Activated CD4-positive, alpha-beta T cell treated with anti-CD3 and anti-CD28 coated beads for 48 hours (primary cell): ENCODE measurements at places on chromosomes 16 and 17.

DNA sequence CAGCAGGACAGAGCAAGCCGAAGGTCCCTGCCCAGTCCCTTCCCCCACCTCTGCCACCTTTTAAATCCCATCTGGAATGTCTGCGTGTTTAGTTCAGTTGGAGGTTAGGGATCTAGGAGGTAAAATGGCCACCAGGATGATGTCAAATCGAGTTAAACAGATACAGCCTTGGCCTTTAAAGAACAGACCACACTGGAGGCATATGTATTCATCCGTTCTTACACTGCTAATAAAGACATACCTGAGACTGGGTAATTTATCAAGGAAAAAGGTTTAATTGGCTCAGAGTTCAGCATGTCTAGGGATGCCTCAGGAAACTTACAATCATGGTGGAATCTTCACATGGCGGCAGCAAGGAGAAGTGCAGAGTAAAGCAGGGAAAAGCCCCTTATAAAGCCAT is 167.8 kb upstream of the CACNG5 start:
- no peak for DNase-seq

DNA sequence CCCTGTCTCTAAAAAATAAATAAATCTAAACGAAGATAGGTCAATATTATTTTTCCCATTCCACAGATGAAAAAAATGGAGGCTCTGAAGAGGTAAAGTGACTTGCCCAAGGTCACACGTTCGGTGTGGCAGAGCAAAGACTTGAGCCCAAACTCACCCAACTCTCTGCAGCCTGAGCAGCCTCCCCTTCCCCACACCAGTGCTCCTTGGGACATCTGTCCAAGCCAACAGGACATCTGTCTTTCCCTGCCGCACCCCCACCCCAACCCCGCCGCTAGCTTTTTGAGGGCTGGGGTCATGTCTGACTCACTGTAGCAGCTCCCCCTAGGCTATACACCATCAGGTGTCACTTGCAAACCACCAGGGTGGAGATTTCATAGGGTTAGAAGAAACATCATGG is 5.2 kb upstream of the BEAN1 start:
- no peak for DNase-seq

GRCh38 chr17:62179525-62180161 is 114.6 kb upstream of the MED13 start:
- DNase-seq, result no peak

- DNase-seq, result peak; percentile 70
Measured at GRCh38 chr16:88810166-88810911, 1.4 kb downstream of the APRT start.

DNA sequence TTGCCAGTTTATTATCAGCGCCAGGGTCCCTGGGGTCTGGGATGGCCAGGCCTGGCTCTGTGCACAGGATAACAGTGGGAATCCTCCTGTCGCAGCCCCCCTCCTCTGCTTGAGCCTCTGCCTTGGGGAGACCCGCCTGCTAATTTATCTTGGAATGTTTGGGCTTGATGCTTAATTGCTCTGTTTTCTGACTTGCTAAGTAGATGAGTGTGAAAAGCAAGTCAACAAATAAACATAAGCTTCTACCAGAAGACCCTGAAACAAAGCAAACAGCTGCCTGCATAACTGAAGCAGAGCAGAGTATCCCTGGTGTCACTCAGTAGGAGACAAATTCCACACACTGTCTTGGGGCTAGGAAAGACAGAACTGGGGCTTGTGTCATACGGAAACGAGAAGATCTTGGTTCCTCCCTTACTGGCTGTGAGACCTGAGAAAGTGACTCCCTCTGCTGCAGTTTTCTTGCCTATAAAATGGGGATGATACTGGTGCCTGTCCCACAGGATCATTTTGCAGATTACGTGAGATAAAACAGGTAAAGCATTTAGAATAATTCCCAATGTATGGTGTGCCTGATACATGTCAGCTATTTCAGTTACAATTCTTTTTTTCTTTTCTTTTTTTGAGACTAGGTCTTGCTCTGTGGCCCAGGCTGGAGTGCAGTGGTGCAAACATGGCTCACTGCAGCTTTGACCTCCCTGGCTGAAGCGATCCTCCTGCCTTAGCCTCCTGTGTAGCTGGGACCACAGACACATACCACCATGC is 44.8 kb upstream of the IRX3 start:
- DNase-seq, result no peak

GRCh38 chr17:39175695-39176093 is 9.7 kb upstream of the ARL5C start:
- no peak for DNase-seq

- DNase-seq, result peak; percentile 60
Measured at GRCh38 chr17:28871056-28871579, 16.3 kb downstream of the ERAL1 start.

DNA sequence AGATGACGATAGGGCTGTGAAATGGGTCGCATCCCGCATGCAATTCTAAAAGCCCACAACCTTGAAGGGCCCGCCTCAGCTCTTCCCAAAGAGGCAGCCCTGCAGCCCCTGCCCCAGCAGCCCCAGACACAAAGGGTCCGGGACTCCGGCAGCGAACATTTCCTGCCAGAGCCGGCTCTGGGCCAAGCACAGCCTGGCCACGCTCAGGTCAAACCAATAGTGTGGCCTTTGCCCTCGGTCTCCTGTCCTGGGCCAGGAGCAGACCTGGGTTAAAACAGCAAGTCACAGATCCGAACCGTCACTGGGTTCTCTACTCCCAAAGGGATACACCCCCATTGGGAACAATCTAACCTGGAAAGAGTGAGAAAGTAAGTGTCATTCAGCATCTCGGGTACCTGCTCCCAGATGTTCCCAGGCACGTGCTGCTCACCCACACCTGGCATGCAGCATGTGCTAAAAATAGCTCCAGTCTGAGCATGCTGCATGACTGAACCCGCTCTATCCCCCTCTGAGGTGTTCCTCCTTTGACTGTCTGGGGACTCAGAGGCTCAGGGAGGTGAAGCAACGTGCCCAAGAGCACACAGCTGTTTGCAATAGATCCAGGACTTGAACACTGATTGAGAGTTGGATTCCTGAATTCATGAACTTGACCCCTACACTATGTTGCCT is 22.2 kb upstream of the ATP2A3 start:
- DNase-seq, result no peak

DNA sequence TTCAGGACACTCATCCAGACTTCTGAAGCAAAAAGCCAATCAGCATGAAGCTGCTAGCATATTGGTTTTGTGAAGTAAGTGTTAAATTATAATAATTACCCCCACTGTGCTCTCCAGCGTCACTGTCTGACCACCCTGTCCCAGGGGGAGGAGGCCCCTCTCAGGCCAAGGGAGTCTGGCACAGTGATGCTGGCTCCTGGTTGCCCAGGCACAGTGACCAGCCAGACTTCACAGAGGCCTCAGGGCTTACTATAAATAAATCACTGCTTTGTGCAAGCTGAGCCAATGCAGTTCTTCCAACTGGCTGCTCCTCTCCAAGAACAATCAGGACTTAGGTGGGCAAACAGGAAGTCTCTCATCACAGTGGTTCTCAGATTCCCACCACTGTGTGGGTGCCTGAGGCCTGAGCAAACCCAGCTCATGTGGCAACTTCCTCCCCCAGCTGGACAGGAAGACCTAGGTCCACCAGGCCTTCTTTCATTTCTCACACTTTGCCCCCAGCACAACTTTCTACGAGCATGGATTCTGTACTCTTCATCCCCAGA is 1.7 kb upstream of the DBNDD1 start:
- no peak for DNase-seq

- DNase-seq, result no peak
Measured at GRCh38 chr17:29112771-29113295, 67.4 kb downstream of the MYO18A start.

DNA sequence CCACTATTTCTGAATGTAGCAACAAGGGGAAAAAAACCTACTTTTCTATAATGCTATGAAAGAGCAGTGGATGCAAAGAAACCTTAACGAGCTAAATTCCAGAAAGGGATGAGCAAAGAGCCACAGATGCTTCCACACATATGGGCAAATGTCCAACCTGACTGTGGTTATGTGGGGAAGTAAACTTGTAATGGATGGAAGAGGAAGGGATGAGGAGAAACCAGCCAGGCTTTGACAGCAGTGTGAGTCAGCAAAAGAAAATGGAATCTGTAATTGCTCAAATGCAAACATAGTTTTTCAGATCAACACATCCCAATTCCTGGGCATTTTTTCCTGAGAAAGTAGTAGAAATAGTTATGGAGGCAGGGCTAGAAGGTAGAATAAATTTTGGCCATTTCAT is 204.8 kb upstream of the CPHXL start:
- no peak for DNase-seq

- DNase-seq, result no peak
Measured at GRCh38 chr17:78746263-78746948, 35.7 kb downstream of the CYTH1 start.

DNA sequence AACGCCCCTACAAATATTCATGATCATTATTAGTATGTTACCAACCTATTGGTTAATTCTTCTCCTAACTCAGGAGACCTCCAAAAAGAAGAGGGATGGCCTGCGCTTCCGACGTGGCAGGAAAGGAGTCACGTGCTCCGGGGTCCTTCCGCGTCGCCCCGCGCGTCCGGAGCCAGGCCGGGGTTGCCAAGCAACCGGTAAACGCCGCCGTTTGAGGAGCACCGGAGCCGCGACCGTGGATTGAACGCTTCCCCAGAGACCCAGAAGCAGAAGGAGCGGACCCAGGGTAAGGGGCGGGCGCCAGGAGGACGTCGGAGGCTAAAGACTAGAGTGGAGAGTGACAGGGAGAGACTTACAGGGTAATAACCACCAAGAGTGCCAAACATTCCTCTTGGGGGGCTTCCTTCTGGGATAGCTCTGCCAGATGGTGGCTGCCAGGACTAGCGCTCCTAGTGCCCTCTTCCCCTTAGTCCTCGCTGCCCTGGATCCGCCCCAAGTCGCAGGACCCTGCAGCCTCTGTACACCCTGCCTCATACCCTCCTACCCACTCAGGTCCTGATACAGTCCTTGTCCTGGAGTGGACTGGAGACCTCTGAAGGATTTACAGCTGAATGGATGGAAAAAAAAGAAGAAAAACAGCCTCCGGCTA is at the start of gene DNAI2:
DNAI2 (plus strand) TSS at position 175 of the 649 bp plus-strand sequence. CDS start 7,584 bp downstream, outside the sequence.
- no peak for DNase-seq

- no peak for DNase-seq
Measured at GRCh38 chr16:55662644-55663031, 6.8 kb downstream of the SLC6A2 start.

DNA sequence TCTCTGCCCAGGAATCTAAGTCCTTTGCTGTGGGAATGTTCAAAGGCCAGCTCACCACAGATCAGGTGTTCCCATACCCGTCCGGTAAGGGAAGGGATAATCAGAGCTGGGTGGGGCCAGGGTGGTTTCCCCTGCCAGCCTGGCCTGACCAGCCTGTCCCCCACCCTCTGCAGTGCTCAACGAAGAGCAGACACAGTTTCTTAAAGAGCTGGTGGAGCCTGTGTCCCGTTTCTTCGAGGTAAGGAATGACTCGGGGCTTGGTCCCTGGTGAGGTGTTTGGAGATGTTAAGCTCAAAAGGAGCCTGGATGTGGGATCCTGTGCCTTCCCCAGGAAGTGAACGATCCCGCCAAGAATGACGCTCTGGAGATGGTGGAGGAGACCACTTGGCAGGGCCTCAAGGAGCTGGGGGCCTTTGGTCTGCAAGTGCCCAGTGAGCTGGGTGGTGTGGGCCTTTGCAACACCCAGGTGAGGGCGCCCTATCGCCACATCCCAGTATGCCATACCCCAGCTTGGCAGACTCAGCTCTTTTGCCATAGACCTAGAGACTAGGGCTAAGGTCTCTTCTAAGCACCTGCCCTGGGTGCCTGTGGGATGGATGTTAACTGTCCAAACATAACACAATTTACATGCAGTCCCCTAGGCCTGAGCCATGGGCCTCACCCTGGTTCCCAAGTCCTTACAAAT is 997 bp downstream of the ACADVL start:
- peak; percentile 79 for DNase-seq

DNA sequence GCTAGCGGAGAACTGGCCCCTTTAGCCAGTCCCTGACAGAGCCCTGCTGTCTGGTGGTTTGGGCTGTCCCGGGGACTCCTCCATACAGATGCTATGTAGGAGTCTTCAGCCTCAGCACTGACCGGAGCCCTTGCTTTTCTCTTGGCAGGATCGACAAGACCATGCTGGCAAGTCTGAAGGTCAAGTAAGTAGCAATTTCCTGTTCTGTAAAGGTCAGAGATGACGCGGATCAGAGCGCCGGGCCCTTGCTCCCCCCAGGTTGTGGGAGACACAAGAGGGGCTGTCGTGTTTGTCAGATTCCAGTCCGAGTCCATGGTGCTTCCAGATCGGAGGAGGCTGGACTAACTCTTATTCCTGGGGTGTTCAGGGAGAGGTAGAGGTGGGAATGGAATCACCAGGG is 4.1 kb downstream of the RAP1GAP2 start:
- DNase-seq, result no peak

DNA sequence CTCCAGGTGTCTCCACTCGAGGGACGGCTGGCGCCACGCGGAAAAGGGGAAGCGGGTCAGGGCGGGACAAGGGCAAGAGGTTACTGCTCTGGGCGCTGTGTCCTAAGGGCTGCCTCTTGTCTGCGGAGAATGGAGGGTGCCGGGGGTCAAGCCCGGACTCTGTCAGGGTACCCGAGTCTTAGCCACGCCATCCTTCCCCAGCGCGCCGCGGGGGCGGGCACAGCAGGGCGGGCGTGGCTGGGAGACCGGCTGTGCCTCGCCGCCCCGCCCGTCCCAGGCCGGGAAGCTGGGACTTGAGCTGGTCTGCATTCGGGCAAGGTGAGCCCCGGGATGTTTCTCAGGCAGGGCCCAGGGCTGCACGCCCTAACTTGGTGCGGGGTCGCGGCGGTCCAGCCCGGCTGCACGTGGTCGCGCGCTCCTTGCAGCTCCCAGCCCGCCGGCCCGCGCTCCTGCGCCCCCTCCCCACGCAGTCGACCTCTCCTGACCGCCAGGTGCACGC is 6.2 kb upstream of the ACTG1 start:
- DNase-seq, result peak; percentile 38

- peak; percentile 90 for DNase-seq
Measured at GRCh38 chr17:59331129-59331928, at the start of gene YPEL2. YPEL2 (plus strand) TSS chr17:59331655; CDS start chr17:59353410, 21,755 bp downstream.

GRCh38 chr16:10497132-10498101 is 83.0 kb downstream of the EMP2 start:
- no peak for DNase-seq

DNA sequence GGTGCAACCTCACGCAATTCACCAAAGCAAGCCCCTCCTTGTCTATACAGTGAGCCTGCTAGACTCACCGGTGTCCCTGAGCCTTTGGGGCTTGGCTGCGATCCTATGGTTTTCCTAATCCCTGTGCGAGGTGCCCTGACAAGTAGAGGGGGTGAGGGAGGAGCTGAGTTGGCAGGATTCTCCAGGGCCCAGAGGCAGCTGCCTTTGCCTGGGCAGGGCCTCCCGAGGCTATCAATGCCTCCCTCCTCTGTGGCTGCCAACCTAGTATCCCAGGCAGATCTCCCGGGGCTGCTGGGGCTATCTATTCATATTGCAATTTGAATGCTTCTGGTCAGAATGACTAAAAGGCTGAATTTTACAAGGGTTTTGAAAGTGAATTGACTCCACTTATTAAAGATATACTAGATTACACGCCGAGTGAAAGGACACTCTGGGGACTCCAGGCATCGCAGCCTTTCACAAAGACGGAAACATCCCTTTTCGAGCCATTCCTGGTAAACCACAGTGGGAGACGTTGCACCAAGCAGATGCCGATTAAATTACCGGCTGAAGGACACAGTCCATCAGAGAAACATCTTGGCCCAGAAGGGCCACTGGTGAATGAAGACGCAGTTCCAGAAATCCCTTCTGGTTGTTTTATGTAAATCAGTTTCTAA is 11.3 kb upstream of the PITPNM3 start:
- DNase-seq, result no peak
